NCI-H2171 treated with DMSO at 0.1 percent for 48 hours (cell line): ENCODE measurements at places on chromosomes 4 and X.

GRCh38 chrX:1355131-1356046 is 18.8 kb downstream of the IL3RA start:
- DNase-seq: no peak

- DNase-seq: no peak
Observed at GRCh38 chr4:102625232-102625930, 124.2 kb downstream of the NFKB1 start.

- no peak for DNase-seq
Observed at GRCh38 chr4:161907590-161907955, 256.2 kb downstream of the FSTL5 start.

- DNase-seq: no peak
Observed at GRCh38 chr4:37967736-37968135, 7.5 kb downstream of the PTTG2 start.

- no peak for DNase-seq
Observed at GRCh38 chr4:1819816-1820215, 26.7 kb downstream of the FGFR3 start.

GRCh38 chr4:95466791-95467190 is 82.0 kb downstream of the UNC5C start:
- no peak for DNase-seq

DNA sequence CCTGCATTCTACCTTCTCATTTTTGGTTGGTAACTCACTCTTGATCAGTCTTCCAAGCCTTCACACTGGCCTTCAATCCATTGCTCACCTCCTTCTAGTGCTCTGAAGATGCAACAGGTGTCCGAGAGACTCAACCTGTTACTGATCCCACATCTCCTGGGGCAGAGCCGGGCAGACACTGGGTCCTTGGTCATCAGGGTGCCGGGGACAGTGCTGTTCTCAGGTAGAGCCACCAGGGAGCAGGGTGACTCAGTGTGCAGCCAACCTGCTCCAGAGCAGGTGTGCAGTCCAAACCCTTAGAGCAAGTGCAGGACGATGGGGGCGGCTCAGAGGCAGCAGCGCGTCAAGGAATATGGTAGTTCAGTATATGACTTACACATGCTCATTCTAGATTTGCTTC is 188.4 kb downstream of the DHX15 start:
- no peak for DNase-seq

GRCh38 chrX:17546356-17546755 is 171.4 kb downstream of the NHS start:
- no peak for DNase-seq

DNA sequence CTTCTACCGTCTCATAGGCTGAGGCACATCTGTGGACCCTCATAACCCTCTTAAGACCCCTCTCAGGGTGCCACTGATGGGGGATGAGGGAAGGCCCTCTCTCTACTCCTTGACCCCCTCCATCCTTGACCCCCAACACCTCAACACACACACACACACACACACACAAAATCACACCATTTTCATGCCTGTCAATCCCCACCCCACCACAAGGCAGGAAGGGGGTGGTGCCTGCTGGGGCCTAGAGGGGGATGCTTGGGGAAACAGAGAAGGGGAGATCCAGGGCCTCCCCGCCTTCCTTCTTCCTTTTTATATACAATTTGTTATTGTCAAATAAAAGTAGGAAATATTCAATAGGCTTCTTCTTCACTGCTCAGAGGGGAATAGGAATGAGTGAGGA is 1.2 kb upstream of the EBP start:
- DNase-seq: no peak

DNA sequence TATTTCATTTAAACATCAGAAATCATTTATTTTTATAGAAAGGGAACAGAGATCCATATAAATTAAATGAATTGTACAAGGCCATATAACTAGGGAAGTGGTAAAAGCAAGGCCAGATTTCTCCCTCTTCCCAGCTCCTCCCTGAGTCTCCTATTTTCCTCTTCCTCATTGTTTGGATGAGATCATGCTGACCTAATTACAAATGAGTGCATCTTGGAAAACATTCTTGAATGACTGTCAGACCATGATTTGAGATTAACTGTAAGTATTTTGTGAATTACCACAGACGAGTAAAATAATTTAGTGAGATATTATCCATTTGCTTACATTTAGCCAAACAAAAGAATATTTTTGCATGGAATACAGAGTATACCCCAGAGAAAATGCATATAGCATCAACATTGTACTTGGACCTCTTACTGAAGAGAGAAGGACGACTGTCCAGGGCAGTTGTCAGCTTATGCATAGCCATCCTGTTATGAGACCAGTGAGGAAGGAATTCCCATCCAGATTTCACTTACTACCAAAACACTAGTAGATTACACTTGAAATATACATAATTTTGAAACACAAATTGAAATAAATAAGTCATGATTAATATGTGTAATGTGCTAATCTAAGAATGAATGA is 47.3 kb downstream of the SLAIN2 start:
- no peak for DNase-seq

DNA sequence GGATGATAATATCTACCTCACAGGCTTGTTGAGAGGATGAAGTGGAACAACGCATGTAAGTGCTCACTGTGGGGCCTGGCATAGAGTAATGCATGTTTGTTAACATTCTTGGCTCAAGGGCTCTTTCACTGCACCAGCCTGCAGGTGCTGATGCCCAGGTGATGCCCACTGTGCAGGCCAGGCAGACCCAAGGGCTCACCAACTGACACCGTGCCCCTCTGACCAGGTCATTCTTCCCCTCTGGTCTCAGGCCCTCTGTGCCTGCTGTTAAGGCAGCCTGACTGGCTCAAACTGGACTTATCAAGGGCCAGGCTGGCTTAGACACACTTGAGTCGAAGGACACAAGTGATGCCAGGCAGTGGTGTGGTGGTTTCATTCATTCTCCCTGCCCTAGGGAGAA is 90.5 kb downstream of the PJA1 start:
- no peak for DNase-seq

DNA sequence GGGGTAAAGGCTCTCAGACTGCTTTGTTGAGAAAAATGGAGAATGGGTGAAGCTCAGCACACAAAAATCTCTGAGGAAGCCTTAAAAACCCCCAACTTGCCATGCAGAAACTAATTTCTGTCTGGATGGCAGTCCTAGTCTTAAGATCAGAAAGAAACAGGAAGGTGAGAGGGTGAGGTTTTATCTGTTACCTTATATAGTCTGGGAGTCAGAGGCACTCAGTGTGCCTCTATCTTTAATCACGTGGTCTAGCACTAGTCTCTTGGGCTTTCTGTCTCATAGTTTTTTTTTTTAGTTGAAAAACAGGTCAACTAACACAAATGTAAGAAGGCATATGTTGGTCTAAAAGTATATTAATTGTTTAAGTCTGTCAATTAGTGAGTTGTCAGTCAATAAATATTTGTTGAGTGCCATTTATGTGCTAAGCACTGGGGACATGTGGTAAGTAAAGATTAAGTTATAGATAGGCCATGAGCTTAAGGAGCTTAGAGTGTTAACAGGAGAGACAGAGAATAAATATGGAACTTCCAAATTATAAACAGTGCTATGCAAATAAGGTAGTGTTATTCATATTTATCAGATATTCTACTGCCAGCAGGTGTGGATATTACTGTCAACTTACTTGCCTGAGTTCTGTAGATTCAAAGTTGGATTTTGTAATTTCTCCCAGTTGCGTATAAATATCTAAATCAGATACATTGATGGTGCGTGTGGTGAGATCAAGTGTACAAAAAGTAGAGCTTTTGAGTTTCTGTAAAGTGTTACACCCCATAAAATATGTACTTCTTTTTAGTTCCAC is 7.0 kb downstream of the CYBB start:
- DNase-seq: no peak

DNA sequence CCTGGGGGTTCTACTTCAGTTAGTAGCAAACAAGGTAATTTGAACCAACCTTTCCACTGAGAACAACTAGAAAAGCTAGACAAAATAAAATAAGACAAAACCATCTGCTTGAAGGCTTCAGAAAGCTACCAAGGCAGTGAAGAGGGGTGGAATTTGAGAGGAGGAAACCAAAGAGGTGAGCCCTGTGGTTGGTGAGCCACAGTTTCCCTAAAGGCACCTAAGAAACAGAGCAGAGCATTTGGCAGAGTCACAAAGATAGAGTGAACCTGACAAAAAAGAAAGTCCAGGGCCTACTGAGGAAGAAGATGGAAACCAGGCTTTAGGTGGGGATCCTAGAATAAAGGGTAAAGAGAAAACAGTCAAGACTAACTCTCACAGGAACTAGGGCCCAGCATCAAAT is 44.3 kb downstream of the CHST7 start:
- DNase-seq: peak; percentile 69

GRCh38 chr4:174387143-174387542 is 103.4 kb downstream of the CEP44 start:
- no peak for DNase-seq

- no peak for DNase-seq
Observed at GRCh38 chr4:41346306-41347061, 89.8 kb downstream of the UCHL1 start.

DNA sequence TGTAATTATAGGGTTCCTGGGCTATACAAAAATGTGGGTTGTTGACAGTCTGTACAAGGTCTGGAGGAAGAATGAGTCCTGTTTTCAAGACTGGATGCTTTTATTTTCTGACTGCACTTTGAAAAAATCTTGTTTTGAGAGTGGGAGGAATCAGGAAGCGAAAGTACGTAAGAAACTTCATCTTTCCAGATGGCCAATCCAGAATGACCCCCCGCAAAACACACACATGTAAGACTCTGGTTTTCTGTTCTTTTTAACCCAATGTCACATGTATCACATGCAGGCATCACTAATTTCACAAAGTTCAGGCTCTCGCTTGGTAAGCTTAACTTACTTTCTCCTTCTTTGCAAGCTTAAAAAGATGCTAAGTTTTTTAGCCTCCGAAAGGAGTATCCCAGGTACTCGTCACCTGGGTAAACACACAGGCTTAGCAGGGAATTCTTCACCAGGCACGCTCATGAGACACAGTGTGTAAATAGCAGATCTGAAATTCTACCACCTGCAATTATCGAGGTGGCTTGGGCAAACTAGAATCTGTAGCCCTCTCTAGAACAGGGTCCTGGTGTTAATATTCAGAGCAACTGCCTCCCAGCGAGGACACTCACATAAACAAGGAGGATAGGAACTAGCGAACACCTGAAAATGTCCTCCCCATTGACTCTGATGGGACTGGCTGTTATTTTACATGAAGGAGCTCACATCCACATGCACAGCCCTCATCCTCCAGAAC is 90.7 kb downstream of the NSUN7 start:
- no peak for DNase-seq

DNA sequence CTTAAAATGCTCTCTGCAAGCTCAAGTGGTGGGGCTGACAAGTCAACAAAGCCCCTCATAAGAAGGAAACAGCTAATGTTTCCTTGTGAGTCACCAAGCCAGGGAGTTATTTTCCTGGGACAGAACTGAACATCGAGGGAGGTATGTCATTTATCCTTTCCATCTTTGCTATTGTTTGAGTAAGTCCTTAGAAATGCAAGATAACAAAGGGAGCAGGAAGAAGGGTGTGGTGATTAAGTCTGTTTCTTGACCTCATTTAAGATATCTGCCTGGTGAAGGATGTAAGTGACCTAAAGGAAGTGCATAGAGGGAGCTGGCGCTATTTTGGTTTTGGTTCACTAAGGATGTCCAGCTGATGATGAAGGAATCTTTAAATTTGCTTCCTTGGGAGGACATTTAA is 39.9 kb downstream of the ATG4A start:
- DNase-seq: no peak

DNA sequence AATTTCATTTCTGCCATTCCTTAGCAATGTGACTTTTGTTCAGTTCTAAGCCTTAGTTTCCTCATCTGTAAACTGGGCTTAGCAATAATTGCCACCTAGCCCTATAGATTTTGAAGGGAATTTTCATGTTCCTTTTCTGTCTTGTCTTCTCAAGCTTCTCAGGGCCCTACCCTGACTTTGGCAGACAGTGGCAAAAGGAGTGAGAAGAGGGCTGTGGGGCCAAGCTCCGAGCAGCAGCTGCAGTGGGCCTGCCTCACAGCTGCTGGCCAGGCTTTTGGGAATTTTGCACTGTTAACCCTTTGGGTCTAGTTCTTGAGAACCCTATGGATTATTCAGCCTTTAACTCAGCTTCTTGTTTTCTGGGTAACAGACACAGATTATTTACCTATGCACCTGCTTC is 67.6 kb upstream of the IGSF1 start:
- no peak for DNase-seq

GRCh38 chr4:27928761-27929540 is 1068.3 kb downstream of the STIM2 start:
- no peak for DNase-seq

- no peak for DNase-seq
Observed at GRCh38 chr4:159150821-159151390, 48.0 kb downstream of the RAPGEF2 start.

- no peak for DNase-seq
Observed at GRCh38 chrX:155235891-155236290, 19.6 kb downstream of the VBP1 start.

- peak; percentile 39 for DNase-seq
Observed at GRCh38 chr4:75916091-75916661, 13.9 kb upstream of the PPEF2 start.

DNA sequence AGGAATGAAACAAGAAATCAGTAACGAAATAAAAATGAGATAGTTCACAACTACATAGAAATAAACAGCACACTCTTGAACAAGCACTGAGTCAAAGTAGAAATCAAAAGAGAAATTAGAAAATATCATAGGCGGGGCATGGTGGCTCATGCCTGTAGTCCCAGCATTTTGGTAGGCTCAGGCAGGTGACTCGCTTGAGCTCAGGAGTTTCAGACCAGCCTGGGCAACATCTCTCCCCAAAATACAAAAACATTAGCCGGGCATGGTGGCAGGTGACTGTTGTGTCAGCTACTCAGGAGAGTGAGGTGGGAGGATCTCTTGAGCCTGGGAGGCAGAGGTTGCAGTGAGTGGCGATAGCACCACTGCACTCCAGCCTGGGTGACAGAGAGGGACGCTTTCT is 714.4 kb downstream of the GLUD2 start:
- DNase-seq: no peak

DNA sequence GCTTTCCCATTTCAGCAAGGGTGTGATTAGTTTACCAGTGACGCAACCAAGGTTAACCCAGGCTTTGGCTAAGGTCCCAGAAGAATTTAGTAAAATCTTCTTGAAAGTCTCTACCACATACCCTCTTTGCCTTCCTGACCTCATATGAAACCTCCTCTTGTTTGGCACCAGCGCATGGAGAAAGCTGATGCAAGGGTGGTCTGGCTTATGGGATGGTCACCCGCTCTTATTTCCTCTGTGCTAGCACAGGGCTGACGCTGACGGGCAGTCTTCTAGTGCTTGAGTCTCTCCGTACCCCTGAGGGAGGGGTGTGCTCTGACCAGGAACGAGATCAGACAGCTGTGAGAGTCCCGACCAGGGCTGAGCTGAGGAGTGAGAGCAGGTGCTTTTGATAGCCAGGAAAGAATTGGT is 137.6 kb downstream of the TENM3 start:
- no peak for DNase-seq

GRCh38 chrX:134664202-134664601 is 5.9 kb upstream of the PLAC1 start:
- no peak for DNase-seq

GRCh38 chr4:75658876-75659275 is 14.3 kb downstream of the G3BP2 start:
- no peak for DNase-seq

GRCh38 chr4:11051181-11051580 is 366.6 kb upstream of the CLNK start:
- DNase-seq: peak; percentile 4

GRCh38 chr4:16826406-16826910 is 72.0 kb downstream of the LDB2 start:
- no peak for DNase-seq
